ENCODE measurements at places on chromosomes 2 and 18.
A peak's percentile ranks its signal among the peaks of the same experiment; 100 is the strongest.

DNA sequence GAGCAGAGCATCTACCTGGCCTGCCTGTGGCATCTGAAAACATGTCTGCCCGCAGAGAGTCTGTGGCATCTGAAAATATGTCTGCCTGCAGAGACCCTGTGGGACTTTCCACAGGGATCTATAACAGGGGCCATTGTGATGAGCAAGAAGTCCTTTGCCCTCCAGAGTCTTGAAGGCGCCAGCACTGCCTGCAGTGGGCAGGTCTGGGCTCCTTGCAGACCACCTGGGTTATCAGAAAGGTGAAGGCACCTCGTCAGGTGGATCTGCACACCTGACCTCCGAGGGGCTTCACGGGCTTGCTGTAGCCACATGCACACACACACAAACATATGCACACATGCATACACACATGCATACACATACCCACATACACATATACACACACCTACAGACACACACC, 189.5 kb upstream of the HDAC4 start:
- no peak for DNase-seq

GRCh38 chr2:74860079-74860478, 26.2 kb downstream of the HK2 start:
- no peak for DNase-seq

DNA sequence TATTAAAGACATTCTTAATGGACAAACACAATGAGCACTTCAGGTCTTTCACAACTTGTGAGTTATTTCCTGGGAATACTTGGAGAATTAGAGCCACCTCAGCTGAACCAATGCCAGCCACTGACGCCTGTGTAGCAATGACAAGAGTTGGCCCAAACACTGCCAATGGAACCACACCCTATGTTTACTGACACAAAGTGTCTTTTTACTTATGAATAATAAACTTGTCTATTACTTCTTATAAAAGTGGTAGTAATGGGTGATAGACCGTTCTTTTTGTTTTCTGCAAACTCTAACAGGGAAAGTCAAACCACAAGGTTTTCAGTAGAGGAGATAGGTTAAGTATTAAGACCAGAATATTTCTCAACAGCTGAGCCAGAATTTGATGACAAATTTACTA, 12.5 kb upstream of the CHAC2 start:
- DNase-seq: no peak

DNA sequence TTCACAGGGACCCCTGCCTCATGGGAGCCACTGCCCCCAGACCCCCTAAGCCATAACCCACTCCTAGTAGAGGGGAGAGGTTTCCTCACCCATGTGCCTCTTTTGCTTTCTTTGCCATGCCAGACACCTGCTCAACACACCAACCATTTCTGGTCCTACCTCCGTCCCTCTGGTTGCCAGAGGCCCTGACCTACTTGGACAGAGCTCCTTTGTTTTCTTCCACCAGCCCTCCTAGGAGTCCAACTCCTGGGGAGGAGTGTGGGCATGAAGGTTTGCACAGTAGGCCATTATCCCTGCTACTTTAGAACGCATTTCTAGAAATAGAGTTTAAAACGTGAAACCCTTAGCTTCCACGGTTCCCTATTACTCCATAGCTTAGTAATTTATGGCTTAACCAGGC, 76.6 kb upstream of the FAM237A start:
- no peak for DNase-seq

GRCh38 chr2:112433932-112434730, 686 bp upstream of the RGPD8 start:
- DNase-seq: no peak

GRCh38 chr18:75438891-75439290, 11.4 kb upstream of the SMIM21 start:
- DNase-seq: no peak

- no peak for DNase-seq
These were observed 20.9 kb upstream of the IL1R2 start for GRCh38 chr2:101970901-101971300.

DNA sequence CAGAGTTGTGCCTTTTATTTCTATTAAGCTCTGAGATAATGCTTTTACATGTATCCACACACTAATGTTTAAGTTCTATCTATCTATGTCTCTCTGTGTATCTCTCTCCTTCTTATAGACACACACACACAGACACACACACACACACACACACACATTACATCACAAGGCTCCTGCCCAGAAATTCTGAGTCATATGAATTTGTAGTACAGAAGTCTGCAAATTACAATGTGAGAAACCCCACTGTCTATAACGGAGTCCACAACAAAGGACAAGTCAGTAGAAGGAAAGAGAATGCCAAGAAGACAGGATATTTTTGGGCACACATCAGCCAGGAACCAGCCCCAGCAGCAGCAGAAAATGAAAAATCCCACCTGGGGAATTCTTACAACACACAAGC, 142.4 kb downstream of the EN1 start:
- DNase-seq: no peak

GRCh38 chr18:58562146-58562998, 66.5 kb downstream of the ALPK2 start:
- no peak for DNase-seq

GRCh38 chr2:63056107-63057050, 5.7 kb downstream of the OTX1 start:
- DNase-seq: no peak

GRCh38 chr2:16911746-16912145, 246.1 kb upstream of the CYRIA start:
- no peak for DNase-seq

DNA sequence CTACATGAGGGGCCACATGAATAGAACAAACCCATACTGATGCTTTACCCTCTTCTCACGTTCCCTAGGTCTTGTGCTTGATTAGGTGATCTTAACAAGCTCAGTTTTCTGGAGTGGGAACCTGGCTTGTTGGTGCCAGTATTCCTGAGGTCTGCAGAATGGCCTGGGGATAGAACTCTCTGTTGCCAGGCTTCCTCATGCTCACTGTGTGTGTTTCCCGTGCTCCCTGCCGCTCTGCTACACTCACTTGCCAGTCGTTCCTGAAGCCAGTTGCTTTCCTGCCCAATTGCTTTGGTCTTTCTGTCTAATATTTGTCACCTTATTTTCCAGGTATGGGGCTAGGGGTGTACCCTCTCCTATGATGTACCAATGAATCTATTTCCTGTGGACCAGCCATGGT, 2111.5 kb upstream of the PIK3C3 start:
- no peak for DNase-seq

DNA sequence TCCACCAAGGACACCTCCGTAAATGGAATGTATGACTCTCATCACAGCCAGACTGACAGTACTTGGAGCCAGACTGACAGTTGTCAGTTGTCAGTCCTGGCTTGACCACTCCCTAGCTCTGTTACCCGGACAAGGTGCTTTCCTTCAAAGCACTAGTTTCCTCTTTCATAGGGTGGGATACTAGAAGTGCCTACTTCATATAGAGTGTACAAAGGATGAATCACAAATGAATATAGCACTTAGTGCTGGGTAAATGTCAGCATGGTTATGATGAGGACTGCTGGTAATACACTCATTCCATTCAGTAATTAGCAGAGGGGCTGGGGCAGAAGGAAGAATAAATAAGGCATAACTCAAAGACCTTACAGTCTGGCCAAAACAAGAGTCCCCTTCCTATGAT, 91.4 kb downstream of the ARL4C start:
- no peak for DNase-seq

- no peak for DNase-seq
These were observed 45.4 kb downstream of the LCT start for GRCh38 chr2:135791418-135792190.

GRCh38 chr2:217527590-217528202, 475.1 kb downstream of the TNS1 start:
- DNase-seq: no peak

DNA sequence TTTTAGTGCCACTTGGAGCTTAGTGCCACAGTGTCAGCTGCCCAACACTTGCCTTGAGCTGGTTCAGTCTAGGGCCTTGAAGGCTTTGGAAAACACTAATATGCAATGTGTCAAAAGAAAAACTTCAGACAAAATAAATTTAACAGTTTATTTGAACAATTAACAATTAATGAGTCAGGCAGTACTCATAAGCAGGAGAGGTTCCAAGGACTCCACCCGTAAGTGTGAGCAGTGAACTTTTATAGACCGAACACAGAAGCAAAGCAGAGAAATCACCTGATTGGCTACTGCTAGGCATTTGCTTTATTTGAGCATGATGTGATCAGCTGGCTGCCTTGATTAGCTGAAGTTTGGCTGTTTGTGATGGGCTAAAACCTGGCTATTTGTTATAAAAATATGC, 49.5 kb upstream of the TBC1D8 start:
- DNase-seq: no peak

DNA sequence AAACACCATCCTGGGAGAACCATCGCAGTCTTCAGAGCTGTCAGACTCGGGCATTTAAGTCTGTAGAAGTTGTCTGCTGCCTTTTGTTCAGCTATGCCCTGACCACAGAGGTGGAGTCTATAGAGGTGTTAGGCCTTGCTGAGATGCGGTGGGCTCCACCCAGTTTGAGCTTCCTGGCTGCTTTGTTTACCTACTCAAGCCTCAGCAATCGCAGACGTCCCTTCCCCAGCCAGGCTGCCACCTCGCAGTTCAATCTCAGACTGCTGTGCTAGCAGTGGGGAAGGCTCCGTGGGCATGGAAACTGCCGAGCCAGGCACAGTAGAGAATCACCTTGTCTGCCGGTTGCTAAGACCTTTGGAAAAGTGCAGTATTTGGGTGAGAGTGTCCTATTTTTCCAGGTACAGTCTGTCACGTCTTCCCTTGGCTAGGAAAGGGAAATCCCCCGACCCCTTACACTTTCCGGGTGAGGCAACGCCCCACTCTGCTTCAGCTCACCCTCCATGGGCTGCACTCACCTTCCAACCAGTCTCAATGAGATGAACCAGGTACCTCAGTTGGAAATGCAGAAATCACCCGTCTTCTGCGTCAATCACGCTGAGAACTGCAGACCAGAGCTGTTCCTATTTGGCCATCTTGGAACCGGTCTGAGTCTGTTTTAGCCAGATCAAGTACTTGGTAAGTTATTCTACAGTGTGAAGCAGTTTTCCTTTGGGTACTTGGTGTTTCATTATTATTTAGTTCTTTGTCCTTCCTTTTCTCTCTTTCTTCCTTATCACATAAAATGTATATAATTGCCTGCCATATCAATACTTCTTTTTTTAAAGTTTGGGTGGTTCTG, 71.5 kb downstream of the CDC42EP3 start:
- DNase-seq: peak; percentile 67

GRCh38 chr18:21762181-21762772, 21.7 kb downstream of the MIB1 start:
- no peak for DNase-seq

- DNase-seq: no peak
These were observed 232.1 kb downstream of the EIPR1 start for GRCh38 chr2:3145471-3146021.

DNA sequence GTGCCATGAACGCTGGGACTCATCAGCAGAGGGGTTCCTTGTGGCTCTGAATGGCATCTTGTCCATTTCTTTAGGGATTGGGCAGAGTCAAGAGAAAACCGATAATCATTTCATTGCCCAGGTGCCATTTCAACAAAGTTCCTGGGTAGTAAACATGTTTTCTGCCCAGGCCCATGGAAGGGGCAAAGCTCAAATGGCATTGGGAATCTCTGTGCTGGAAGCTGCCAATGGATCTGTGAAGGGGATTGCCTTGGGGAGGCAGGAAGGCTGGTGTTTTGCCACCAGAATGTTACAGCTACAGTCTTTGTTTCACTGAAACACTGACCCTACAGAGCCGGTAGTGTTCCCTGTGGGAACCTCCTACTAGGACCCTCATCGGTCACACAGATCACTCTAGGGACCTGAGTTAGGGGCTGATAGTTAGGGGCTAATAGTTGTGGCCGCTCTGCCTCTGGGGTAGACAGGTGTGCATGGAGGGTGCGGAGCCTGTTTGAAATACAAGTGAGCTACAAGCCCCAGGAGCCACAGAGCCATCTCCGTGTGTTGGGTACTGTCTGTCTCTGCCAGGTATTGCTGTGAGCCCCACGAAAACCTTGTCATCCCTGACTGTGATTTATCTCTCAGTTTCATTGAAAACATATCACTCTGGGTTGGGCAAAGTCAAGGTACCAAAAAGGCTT, 224.4 kb upstream of the COPS8 start:
- no peak for DNase-seq

DNA sequence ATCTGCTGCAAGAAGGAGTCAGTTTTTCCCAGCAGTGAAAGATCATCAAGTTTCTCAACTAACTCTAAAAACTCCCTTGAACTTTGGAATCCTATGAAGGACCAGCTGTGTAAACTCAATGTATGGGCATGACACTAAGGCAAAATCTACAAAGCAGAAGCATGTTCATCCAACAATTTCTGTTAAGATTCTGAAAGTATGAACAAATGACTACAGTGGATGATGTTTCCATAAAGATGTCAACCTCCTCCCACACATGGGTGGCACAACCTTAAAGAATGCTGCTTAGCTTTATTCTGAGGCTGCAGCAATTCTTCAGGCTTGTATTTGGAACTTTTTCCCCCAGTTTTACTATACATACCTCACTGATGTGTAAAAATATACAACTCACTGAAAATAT, 47.2 kb downstream of the WDR33 start:
- no peak for DNase-seq

GRCh38 chr2:186554850-186555671, 34.8 kb upstream of the ITGAV start:
- no peak for DNase-seq

GRCh38 chr2:220533485-220533884, 906.1 kb downstream of the SLC4A3 start:
- DNase-seq: no peak

DNA sequence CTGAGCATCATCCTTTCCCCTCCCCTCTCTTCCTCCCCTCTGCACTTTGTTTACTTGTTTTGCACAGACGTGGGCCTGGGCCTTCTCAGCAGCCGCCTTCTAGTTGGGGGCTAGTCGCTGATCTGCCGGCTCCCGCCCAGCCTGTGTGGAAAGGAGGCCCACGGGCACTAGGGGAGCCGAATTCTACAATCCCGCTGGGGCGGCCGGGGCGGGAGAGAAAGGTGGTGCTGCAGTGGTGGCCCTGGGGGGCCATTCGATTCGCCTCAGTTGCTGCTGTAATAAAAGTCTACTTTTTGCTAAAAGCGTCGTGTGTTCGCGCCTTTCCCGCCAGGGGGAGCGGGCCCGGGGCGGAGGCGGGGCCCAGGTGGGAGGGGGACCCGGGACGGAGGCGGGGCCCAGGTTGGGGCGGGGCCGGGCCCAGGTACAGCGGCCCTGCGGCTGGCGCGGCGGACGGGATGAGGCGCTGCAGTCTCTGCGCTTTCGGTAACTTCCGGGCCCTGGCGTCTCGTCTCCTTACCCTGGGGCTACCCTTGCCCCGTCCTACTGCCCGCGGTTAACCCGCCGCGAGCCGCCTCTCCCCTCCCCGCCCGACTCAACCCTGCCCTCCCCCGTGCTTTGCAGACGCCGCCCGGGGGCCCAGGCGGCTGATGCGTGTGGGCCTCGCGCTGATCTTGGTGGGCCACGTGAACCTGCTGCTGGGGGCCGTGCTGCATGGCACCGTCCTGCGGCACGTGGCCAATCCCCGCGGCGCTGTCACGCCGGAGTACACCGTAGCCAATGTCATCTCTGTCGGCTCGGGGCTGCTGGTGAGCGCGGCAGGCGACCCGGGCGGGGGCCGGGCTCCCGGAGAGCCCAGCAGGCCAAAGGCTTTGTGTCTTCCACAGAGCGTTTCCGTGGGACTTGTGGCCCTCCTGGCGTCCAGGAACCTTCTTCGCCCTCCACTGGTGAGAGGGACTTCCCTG, at the start of gene KRTCAP3:
Gene KRTCAP3, plus strand, starts transcription at position 424 of the 962 bp plus-strand sequence. Its CDS starts 32 bp downstream, at position 456.
- DNase-seq: no peak

GRCh38 chr2:240295256-240296103, 140.0 kb upstream of the GPC1 start:
- DNase-seq: no peak
